ENCODE measurements at places on chromosomes 6 and 20.

DNA sequence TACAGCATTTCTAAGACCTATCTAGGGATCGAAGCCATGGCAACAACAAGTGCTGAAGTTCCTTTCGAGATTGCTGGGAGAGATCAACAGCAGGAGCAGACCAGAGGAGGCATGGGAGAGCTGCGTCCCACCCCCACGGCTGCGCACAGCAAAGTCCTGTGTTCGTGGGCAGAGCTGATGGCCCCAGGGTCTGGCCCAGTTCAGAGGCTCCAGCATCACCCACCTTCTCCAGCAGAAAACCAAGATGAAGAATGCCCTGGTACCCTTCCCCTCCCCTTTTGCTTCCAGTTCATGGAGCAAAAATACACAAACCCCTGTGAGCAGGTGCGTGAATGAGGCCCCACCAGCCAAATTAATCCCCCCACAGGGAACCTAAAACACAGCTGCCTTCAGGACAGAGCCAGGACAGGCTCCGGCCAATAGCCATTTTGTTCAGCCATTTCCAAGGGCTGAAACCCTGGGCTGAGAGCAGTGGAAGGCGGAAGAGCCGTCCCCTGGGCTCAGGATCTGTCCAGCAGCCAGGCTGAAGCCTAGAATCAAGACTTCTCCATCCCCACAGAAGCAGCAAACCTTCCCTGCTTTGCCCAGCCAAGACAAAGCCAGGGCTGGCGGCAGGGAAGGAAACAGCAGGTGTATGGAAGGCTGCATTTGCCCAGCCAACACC lies 102.8 kb downstream of the PREX1 start:
- no peak for DNase-seq

- no peak for DNase-seq
Observed at GRCh38 chr20:14553774-14554534, 216.5 kb upstream of the FLRT3 start.

DNA sequence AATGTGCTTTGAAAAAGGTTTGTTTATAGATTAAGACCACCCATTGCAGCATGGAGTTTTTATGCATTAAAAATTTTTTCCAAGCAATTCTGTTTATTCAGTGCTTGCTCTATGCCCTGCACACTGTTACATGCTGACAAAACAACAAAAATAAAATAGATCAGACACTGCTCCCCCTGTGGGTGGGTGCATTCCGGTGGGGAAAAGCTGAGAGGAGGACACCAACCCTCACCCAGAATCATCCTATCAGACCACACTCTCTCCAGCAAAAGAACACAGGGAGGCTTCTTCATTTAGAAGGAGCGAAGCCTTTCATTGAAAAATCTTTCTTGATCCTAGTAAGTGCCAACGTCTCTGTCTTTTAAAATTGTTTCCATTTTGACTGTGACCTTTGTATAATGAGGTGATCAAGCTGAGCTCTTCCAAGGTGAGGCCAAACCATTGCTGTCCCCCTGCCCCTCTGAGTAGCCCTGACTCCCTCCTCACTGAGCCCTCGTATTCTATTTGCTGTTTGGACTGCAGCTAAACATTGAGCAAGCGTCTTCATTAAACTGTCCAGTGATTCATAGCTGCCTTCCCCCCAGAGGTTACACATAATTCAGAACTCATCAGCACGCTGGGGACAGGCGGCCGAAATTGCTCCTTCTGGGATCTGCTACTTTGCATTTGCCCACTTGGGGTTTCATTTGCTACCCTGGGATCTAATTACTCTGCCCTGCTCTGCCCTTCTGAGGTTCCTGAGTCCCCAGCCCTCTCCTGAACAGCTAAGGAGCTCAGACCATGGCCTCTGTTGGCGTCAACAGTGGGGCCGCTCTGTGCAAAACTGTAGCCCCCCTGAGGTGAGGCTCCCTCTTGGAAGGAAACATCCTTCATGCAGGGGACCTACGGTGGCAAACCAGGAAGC lies 102.4 kb downstream of the F13A1 start:
- no peak for DNase-seq

DNA sequence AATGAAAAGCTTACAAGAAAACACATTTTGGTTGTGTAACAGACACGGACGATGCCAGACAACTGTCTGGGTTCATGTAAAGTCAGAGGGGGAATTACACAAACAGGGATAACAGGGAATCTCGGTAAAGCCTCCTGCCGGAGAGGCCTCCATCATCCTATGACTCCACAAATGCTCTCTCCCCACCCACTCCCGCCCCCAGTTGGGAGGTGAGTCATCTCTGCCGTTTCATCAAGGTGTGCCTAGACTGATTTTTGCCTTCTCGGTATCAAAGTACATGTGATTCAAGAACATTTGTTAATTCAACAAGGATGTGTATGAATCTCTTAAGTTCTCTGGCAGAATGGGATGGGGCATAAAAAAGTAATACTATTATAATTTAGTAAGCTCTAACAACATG lies 304.9 kb upstream of the PRDM1 start:
- no peak for DNase-seq

DNA sequence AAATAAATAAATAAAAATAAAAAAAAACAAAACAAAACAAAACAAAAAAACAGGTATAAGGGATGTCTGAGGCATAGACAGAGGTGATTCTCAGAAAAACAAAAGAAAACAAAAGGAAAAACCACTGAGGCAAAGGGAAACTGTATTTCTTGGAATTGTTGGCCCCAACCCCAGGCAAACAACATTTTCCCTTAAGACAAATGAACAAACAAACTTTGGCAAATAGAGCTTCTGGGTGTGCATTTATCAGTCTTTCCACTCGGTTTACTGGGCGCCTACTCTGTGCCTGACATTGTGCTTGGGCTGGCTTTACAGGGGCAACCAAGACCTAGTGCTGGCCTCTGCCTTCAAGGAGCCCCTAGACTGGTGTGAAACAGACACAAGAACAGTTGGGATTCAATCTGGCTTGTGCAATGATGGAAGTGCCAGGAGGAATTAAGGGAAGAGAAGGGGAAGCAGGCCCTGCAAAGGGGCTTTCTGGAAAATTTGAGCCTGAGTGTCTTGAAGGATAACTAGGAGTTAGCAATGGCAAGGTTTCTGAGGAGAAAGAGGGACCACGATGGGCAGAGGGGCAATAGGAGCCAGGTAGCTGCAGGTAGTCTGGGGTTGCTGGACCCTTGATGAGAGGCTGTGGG lies 33.8 kb upstream of the IER3 start:
- DNase-seq, result no peak

DNA sequence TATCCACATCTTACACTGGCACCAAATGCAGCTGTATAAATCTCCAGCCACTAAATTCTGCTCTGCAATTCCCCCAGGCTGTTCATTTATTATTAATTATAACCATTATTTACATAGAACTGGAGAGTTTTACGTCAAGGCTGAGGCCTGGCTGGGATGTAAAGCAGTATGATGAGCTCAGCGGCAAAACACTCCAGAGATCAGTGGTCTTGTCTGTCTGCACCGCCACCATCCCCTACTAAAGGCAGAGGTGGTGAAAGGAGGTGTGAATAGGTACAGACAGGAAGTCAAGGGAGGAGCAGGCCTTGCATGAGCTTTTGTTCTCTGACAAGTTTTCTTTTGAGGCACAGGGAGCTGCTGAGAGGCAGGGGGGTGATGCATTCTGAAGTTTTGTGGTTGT lies 159.9 kb upstream of the PCSK2 start:
- no peak for DNase-seq

DNA sequence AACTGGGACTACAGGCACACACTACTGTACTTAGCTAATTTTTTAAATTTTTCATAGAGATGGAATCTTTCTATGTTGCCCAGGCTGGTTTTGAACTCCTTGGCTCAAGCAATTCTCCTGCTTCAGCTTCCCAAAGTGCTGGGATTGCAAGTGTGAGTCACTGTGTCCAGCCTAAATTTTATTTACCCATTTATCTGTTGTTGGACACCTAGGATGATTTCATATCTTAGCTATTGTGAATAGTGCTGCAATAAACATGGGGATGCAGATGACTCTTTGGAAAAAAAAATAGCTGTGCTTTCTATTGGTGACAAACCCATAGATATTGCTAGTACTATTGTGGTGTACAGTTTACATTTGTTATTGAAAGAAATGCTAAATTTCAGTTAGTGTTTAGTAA lies 19.6 kb upstream of the SYNCRIP start:
- DNase-seq, result no peak

- DNase-seq, result no peak
Observed at GRCh38 chr6:170575250-170575649, 9.2 kb downstream of the PDCD2 start.

DNA sequence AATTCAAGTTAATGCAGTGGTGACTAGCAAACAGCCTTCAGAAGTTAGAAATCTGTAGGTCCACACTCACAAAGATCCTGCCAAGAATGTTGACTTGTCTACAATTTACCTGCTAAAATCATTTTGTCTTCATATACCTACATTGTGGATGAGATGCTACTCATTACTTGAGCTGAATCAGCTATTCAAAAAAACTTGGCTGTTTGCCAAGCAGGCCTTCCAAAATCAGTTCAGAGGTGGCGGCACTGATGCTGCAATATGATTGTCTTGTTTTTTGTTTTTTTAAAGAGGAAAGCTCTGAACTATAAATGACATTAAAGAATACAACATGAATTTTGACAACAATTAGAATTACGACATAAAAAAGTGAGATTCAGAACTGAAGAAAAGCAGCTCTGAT lies 354.7 kb upstream of the KHDRBS2 start:
- DNase-seq, result no peak

DNA sequence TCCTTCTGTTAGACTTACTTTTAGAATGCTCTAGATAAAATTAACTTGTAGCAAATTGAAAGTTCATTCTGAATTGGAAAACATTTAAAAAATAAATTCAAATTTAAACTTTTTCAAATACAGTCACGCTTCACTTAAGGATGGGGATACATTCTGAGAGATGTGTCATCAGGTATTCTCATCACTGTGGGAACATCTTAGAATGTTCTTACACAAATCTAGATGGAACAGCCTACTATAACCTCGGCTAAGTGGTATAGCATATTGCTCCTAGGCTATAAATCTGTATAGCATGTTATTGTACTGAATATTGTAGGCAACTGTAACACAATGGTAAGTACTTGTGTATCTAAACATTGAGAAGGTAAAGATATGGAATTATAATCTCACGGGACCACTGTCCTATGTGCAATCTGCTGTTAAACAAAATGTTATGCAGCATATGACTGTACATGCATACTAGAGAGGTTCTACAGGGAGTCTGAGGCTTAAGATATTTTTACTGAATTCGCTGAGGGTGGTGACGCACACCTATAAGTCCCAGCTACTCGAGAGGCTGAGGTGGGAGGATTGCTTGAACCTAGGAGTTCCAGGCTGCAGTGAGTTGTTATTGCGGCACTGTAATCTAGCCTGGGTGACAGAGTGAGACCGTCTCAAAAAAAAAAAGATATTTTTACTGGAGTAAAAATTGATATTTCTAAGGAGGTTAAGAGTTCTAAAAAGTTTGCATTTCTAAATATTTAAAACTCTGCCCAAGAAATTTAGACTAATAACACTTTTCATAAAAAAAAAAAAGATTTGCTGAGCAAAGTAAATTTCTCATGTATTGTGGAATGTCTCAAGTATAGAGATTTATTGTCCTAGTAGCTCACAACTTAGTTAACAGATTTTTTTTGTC lies 87.3 kb upstream of the TULP1 start:
- no peak for DNase-seq

GRCh38 chr20:47206962-47207641 lies 149.4 kb downstream of the ZMYND8 start:
- DNase-seq, result no peak

DNA sequence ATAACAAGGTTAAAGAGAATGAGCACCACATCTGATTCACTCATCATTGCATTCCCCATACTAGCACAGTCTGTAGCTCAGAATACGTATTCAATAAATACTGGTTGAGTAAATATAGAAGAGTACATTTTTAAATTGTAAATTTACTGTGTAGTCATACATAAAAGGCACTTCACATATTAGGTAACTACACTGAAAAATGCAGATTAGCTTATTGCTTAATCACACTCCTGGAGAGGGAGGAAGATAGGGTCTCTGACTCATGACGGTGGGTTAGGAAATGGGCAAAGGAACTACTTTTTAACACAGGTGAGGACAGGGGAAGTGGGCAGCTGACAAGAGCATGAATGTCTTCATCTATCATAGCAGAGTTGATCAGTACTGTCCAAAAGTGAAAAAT lies 133.2 kb downstream of the TBC1D32 start:
- no peak for DNase-seq

GRCh38 chr20:41160686-41161085 lies 23.3 kb downstream of the PLCG1 start:
- DNase-seq, result no peak

GRCh38 chr20:8223091-8223870 lies 91.2 kb downstream of the PLCB1 start:
- DNase-seq, result peak; percentile 91

DNA sequence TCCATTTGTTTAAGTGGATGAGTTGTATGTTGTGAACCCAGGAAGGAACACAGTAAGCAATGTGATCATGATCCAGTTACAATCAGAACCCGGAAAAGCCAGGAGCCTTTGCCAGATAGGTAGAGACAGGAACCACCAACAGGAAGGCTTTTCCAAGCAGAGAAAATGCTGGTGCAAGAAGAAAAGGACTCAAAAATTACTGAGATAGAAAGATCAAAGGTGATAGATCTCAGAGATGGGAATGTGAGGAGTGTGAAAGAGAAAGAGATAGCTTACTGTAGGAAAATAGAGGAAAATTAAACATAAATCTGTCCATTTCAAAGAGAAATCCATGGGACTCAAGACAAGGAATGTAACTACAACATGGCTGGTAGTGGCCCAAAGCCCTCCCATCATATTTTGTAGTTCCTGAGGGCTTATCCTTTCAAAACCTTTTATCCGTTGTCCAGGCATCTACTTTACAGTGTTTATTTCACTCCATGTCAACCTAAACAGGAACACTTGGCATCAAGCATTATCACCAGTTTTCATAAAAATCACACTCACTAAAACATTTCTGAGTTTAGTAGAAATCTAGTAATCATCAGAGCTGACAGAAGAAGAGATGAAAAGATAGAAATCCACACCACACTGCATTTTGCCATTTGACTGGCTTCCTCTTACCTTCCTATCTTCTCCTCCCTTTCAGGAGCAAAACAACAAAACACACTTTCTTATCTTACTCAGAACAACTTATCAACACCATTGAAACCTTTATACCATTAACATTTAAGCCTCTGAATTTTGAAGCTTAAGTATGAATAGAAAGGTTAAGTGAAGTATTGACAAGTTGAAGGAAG lies 44.5 kb upstream of the STXBP5 start:
- DNase-seq, result no peak

All from AG04449 (cell line).